ENCODE measurements at places on chromosomes 7 and 10. TPM values are rescaled to one million over a fixed set of nuclear protein-coding genes. Genes with fewer than 3 reads are reported as not detected.

VWDE gene
- 11.8 TPM for total RNA-seq

KCNH2 gene
- total RNA-seq: 4.4 TPM

RASSF4 gene
- total RNA-seq: 5.2 TPM

C10orf53 gene
- not detected for total RNA-seq

SPDYE8 gene
- not detected for total RNA-seq

HOXA13 gene
- not detected for total RNA-seq

GBX1 gene
- total RNA-seq: not detected

DMTF1 gene
- 129 TPM for total RNA-seq

OR6B1 gene
- not detected for total RNA-seq

CALHM3 gene
- total RNA-seq: not detected

CYP3A4 gene
- total RNA-seq: not detected

DNA sequence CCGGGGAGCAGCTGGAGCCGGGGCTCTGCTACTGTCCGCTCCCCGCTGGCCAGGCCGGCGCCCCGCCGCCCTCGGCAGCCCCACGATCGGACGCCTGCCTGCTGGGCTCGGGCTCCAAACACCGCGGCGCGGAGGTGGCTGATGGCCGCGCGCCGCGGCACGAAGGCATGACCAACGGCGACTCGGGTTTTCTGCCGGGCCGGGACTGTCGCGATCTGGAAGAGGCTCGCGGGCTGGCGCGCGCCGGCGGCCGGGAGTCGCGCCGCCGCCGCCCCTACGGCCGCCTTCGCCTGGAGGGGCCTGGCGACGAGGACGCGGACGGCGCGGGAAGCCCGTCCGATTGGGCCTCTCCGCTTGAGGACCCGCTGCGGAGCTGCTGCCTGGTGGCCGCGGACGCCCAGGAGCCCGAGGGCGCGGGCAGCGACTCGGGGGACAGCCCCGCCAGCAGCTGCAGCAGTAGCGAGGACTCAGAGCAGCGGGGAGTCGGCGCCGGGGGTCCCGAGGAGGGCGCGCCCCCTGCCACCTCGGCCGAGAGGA is 570 bp downstream of the TBC1D12 start:
- DNase-seq: peak; percentile 83

DNA sequence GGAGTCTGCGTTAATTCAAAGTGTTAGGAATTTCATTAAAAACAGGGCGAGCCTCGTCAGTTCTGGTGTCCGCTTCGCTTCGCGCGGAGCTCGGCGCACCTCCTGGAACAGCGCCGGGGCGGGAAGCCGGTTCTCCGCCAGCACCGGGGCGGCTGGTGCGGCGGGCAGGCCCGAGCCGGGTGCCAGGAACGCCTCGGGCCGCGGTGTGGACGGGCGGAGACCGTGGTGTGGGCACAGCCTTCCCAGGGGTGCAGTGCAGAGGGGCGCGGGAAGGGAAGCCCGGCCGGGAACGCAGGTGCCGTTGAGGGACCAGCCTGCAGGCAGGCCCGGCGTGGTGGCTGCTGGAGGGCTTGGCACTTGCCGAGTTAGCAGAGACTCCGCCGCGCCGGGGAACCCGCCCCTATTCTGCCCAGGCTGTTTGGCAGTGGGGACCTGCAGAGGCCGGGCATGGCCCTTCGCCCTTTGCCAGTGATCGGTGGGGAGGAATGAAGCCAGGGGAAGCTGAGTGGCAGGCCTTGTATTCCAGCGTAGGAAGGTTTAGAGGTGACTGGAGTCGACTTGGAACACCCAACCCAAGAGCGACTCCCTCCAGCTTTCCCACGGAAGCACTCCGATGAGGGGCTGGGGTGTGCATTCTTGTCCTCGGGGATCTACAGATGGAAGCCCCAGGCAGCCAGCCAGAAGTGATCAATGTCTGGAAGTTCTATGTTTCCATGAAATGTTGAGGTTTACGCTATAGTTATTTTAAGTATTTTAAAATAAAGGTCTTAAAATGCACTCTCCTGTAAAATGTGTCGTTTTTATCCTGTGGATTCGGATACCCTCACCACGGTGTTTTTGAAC is 945 bp upstream of the RHEB start:
- no peak for DNase-seq

DNA sequence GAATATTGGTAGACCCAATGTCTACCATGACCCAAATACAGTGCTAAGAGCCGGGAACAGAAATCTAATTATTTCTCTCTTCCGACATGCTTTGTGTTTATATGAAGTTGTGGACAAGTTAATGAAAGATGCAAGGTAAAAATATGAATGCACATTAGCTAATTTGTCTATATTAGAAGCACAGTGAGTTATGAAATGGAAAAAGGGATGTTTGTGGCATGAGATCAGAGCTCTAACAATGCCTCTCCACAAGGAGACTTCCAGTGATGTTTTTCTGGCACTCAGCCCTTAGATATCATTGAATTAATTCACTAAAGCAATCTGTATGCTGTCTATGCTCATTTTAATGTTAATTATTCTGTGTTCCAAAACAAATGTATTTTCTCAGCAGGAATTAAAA is 897.2 kb downstream of the CNTNAP2 start:
- DNase-seq: no peak

DNA sequence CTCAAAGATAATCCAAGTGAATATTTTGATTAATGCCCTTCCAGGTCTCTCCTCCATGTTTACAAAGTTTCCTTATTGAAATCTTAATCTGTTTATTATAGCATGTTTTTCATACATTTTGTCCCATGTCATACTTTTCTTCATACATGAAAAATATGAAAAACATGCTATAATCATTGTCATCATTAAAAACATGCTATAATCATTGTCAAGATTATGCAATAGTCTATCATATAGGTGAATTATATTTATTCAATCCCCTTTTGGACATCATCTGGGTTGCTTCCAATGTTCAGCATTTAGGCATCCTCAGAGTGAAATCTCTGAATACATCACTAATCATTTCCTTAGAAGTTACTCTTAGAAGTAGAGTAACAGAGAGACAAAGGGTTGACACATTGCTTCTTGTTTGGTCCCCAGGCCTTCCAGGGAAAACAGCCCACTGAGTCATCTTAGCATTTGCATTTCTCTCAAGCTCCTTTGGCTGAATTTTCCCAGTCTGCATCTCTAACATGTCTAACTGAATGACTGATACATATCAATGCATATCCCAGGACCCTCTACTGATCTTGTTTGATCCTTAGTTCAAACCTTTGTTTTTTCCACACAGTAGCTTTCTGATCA is 87.0 kb downstream of the SGMS1 start:
- no peak for DNase-seq

DNA sequence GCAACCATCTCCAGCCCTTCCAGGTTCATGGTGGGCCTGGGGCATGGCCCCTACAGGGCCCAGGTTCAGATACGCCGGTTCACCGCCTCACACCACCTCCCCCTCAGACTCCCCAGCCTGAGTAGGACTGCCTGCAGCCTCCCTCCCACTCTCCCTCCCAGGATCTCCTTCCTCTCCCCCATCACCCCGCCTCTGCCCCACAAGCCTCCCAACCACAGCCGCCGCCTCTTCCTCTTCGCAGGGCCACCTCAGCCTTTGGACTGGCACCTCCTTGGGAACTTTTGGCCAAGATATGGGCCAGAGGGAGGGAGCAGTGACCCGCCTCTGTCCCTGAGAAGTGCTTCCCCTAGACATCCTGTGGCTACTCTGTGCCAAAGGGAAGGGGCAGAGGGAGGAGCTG is 9.3 kb downstream of the KCNIP2 start:
- DNase-seq: no peak

- DNase-seq: no peak
Measured at GRCh38 chr10:102281102-102281487, 35.8 kb downstream of the GBF1 start.

DNA sequence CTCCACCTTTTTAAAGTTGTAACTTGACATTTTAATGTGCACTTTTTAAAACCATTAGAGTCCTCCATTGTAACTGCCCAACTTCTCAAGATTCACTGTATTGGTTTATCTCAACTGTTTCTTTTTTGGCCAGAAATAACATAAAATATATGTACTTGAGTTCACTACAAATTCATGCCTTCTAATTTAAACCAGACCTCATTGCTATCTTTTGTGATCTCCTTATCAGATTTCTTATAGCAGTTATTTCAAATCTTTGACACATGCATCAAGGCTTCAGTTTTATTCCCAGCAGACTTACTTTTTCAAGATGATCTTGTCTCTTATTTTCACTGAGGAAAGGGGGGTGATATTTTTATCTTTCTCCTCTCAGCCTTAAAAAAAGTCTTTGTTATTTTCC is 154.3 kb downstream of the PHF14 start:
- DNase-seq: no peak

DNA sequence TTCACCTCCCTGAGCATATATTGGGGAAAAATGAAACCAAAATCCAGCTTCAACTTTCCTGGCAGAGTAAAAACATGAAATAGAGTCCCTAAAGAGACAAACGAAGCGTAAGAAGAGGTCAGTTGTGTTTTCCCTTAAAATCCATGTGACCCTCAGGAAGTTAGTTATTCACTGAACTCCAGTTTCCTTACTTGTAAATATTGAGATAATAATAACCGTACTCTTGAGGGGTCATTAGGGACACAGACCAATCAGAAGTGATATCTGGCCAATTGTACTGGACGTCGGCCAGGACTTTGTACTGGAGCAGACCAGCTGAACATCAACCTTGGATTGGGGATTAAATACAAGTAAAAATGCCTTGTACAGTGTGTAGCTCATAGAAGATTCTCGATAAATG is 167.0 kb downstream of the GATA3 start:
- DNase-seq: no peak

- peak; percentile 86 for DNase-seq
Measured at GRCh38 chr7:124033095-124033806, 384 bp upstream of the TMEM229A start.

GRCh38 chr7:151068069-151068773 is 8.8 kb downstream of the SLC4A2 start:
- peak; percentile 69 for DNase-seq

- DNase-seq: no peak
Measured at GRCh38 chr7:90690159-90690858, 94.2 kb downstream of the CDK14 start.

- peak; percentile 4 for DNase-seq
Measured at GRCh38 chr7:155935005-155935557, 122.8 kb upstream of the SHH start.

DNA sequence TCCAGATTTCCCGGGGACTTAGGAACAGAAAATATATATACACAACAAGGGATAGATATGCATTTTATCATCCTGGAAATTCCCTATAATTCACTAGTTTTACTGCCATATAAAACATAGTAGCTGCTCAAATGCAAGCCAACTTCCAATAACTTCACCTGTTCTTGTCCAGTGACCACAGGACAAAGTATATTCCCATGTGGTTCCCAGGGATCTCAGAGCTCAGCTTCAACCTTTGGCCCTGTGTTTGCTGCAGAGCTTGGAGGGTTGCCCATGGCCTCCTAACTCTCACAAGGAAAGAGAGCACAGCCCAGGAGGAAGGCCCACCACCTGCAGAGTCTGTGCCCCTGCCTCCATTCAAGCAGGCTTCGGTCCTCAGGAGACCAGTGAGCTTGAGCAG is 4.5 kb upstream of the DRGX start:
- no peak for DNase-seq

DNA sequence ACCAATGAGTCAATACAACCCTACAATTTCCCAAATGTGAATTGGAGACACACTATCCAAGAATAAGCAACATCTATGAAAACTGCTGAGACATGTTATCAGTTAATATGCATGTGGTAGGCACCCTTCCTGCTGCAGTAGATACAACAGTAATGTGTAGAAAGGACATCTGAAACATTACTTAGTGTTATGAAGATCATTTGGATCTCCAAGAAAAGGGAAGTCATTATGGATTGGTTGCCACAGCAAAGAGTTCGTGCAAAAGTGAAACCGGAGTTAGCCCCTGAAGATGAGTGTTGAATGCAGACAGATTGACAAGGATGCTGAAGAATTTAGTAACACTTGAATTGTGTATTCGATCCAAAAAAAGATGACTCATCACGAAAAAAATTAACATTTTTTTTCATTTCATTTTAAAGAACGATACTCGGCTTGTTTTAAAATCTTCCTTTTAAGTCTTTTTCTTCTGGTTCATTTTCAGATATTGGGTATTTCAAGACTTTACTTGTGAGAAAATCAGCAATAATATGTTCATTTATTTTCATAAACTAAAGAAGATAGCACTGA is 322.4 kb upstream of the KLF6 start:
- DNase-seq: no peak

- no peak for DNase-seq
Measured at GRCh38 chr7:28666154-28666553, 253.8 kb downstream of the CREB5 start.

- DNase-seq: no peak
Measured at GRCh38 chr10:81127931-81128330, 590.2 kb downstream of the SH2D4B start.

DNA sequence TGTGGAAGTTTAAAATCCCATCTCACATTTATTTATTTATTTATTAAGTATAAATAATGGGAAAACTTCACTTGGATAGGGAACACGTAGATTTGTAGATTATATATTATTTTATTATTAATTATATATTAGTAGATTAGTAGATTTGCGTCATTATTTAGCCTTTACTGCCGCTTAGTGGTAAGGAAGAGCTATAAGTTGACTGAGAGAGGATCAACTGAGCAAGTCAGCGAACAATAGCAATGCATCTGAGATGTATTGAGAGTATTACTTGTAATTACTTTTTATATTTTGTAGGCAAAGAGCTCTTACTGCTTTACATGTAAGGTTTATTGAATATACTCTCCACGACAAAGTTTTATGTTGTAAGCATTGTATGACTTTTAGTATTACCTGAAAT is 244.5 kb upstream of the ANKRD30A start:
- no peak for DNase-seq

DNA sequence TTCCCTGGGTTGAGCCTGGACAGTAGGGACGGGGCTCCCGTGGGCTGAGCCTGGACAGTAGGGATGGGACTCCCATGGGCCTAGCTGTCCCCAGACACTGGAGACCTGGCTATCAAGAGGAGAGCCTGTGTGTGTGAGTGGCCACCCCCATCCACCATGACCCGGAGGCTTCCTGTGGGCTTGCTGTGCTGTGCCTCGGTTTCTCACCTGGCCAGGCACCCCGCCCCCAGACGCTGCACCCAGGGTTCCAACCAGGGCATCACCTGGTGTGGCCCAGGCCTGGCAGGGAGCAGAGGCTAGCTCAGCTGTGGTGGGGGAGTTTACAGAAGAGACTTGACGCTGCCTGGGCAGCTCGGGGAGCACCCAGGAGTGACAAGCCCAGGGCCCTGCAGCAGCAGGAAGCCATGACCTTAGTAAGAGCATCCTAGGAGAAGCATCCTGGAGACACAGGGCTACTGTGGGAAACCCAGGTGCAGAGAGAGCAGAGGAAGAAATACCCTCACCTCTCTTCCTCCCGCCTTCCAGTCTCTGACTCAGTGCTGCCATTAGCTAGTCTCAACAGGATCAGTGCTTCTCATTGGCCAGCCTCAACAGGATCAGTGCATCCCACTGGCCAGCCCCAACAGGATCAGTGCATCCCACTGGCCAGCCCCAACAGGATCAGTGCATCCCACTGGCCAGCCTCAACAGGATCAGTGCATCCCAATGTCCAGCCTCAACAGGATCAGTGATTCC is 61.0 kb downstream of the PDGFA start:
- DNase-seq: no peak

All from endodermal cell (in vitro differentiated cells).